ENCODE measurements at places on chromosomes 11 and 22. TPM values are rescaled to one million over a fixed set of nuclear protein-coding genes. Genes with fewer than 3 reads are reported as not detected.

The CFAP68 gene
- polyA plus RNA-seq, result 36.5 TPM

The C11orf54 gene
- polyA plus RNA-seq, result 12.4 TPM

The GRIA4 gene
- polyA plus RNA-seq, result not detected

The AMPD3 gene
- 3.6 TPM for polyA plus RNA-seq

The CRYBB2 gene
- not detected for polyA plus RNA-seq

The DLG2 gene
- polyA plus RNA-seq, result 0.31 TPM

The FBLN1 gene
- 34.4 TPM for polyA plus RNA-seq

The PLAAT4 gene
- polyA plus RNA-seq, result 0.74 TPM

The HPX gene
- polyA plus RNA-seq, result 0.35 TPM

The PICK1 gene
- polyA plus RNA-seq, result 16.0 TPM

The IL17REL gene
- 0.06 TPM for polyA plus RNA-seq

The HEPHL1 gene
- polyA plus RNA-seq, result not detected

The DEFB131B gene
- polyA plus RNA-seq, result not detected

The MMP27 gene
- not detected for polyA plus RNA-seq

The PPARA gene
- polyA plus RNA-seq, result 2.7 TPM

The TMEM191C gene
- 0.58 TPM for polyA plus RNA-seq

The PPP2R5B gene
- 5.7 TPM for polyA plus RNA-seq

The KDELR3 gene
- polyA plus RNA-seq, result 12.2 TPM

The SCN4B gene
- polyA plus RNA-seq, result 0.04 TPM

The CRYAB gene
- polyA plus RNA-seq, result 25.3 TPM

The TMEM132A gene
- 88.0 TPM for polyA plus RNA-seq

The LPXN gene
- polyA plus RNA-seq, result 2.9 TPM

The CBLIF gene
- not detected for polyA plus RNA-seq

The MRGPRX3 gene
- polyA plus RNA-seq, result not detected

The GALNT18 gene
- 16.1 TPM for polyA plus RNA-seq

The HBB gene
- not detected for polyA plus RNA-seq

The JRKL gene
- polyA plus RNA-seq, result 10.6 TPM

The FADS1 gene
- polyA plus RNA-seq, result 189 TPM

The CASP1 gene
- polyA plus RNA-seq, result 0.34 TPM

The TYMP gene
- 9.0 TPM for polyA plus RNA-seq

The PAX6 gene
- 2.5 TPM for polyA plus RNA-seq

The PLCB3 gene
- polyA plus RNA-seq, result 21.3 TPM

The RPS6KB2 gene
- polyA plus RNA-seq, result 45.4 TPM

The OR2AG2 gene
- polyA plus RNA-seq, result 0.03 TPM

The SAA1 gene
- 0.44 TPM for polyA plus RNA-seq

The ACR gene
- polyA plus RNA-seq, result 0.11 TPM

The FXYD6 gene
- polyA plus RNA-seq, result 0.26 TPM

The OR51I1 gene
- not detected for polyA plus RNA-seq
